ENCODE measurements at places on chromosomes 2 and 18. TPM values are rescaled to one million over a fixed set of nuclear protein-coding genes. Genes with fewer than 3 reads are reported as not detected.

The TMEM150A gene
- total RNA-seq, result 11.8 TPM

The RIT2 gene
- total RNA-seq, result not detected

The AQP12A gene
- not detected for total RNA-seq

The UPP2 gene
- total RNA-seq, result not detected

The MRPS9 gene
- total RNA-seq, result 21.3 TPM

The TUBA3E gene
- total RNA-seq, result not detected

The TMEM178A gene
- total RNA-seq, result 0.26 TPM

The LYPD6B gene
- total RNA-seq, result not detected

The FBXO41 gene
- total RNA-seq, result 0.77 TPM

The SIX2 gene
- not detected for total RNA-seq

The EFR3B gene
- total RNA-seq, result 0.51 TPM

The TMEM37 gene
- 2.6 TPM for total RNA-seq

The PLCL1 gene
- total RNA-seq, result 0.83 TPM

The MBOAT2 gene
- total RNA-seq, result 36.0 TPM

The UGT1A10 gene
- not detected for total RNA-seq

The CYP26B1 gene
- total RNA-seq, result 0.51 TPM

The SIX3 gene
- total RNA-seq, result not detected

The CCDC121 gene
- 2.0 TPM for total RNA-seq

The FSHR gene
- total RNA-seq, result not detected

The ESCO1 gene
- total RNA-seq, result 14.2 TPM

The MEP1B gene
- under 0.01 TPM for total RNA-seq

The ANKRD30BL gene
- total RNA-seq, result not detected

The SERPINB11 gene
- total RNA-seq, result not detected

The KIF1A gene
- total RNA-seq, result not detected

The ZBTB7C gene
- total RNA-seq, result 0.33 TPM

The FNDC4 gene
- 18.3 TPM for total RNA-seq

The LOXHD1 gene
- total RNA-seq, result not detected

The OTOF gene
- not detected for total RNA-seq

The DNAJC5G gene
- not detected for total RNA-seq

The HOXD11 gene
- total RNA-seq, result not detected

The IGFBP2 gene
- 36.3 TPM for total RNA-seq

The STON1 gene
- 12.1 TPM for total RNA-seq

The CRIM1 gene
- 135 TPM for total RNA-seq

The TTR gene
- not detected for total RNA-seq

The TM4SF20 gene
- total RNA-seq, result not detected

The NHEJ1 gene
- total RNA-seq, result 20.3 TPM

The TMEM198 gene
- 0.77 TPM for total RNA-seq

The ARHGEF33 gene
- total RNA-seq, result 0.50 TPM

The RNF152 gene
- 24.4 TPM for total RNA-seq

The C2orf76 gene
- total RNA-seq, result 8.5 TPM

The PAIP2B gene
- 1.5 TPM for total RNA-seq

The HADHA gene
- total RNA-seq, result 144 TPM

The SERPINB10 gene
- total RNA-seq, result not detected

The LRRTM4 gene
- not detected for total RNA-seq

The TMEM247 gene
- total RNA-seq, result not detected

The TBR1 gene
- not detected for total RNA-seq
